Breast epithelium (tissue), 4 donors: ENCODE measurements at places on chromosomes 3 and 15.

GRCh38 chr3:64454179-64454578 is 228.9 kb upstream of the PRICKLE2 start:
- DNase-seq: no peak

GRCh38 chr15:79154483-79155135 is 64.0 kb upstream of the RASGRF1 start:
- no peak for DNase-seq

DNA sequence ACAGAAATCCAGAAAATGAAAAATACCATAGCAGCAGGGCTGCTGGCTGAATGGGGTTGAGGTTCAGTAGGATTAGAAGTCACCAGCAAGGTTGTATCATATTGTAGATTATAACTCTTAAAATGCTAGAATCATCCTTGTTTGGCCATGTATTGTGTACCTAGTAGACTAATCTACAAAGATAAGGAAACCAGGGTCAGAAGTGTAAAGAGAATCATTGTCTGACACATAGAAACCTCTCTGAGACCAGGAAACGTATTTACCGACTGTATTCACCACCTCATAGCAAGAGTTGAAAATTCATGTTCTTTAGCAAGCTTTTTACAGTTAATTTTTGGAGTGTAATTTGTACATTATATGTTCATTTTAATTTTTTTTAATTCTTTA is 168.8 kb downstream of the ECT2 start:
- no peak for DNase-seq

DNA sequence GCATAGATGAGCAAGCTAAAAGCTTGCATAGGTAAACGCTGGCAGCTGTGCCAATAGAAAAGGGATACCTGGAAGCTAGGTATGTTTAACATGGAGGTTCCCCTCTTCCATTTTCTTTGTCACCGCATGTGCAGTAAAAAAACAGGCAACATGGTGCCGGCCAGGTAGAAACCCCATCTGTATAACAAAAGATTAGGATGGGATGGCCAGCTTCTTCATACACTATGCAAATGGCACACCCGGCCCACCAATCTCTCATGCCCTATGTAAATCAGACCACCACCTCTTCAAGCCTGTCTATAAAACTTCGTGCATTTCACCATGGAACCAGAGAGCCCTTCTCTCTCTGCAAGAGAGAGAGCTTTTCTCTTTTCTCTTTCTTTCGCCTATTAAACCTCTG is 224.3 kb upstream of the P2RY1 start:
- no peak for DNase-seq

GRCh38 chr3:79954756-79955155 is 187.0 kb upstream of the ROBO1 start:
- DNase-seq: no peak

DNA sequence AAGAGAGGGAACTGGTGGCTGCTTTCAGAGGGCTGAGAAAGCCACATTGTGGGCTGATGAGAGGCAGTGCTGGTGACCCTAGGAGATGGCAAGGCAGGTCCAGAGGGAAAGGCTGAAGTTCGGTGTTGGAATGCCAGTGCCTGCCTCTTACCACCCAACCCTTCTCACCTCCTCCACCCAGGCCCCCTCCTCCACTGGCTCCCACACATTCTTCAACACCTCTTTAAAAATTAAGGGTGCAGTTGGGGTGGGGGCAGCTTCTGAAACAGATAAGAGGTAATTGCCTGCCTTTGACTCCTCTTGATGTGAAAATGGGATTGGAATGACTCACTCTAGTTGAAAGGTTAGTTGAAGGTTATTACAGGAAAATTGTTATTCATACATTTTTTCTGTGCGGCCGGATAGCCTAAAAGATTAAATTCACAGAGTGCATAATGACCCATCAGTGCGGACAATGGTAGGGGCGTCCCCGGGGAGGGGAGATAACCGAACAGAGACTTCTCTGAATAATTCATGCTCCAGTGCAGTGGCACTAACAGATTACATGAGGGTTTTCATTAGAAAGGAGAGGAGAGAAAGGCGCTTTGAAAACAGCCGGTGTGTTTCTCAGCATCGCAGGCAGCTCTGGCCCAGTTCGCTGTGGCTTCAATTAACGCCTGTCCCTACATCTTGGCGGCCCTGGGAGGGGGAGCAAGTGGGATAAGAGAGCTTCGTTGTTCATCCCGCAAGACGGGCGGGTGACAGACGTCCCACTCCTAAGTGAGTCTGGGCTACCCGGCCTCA is 212.4 kb downstream of the TLE3 start:
- DNase-seq: no peak

GRCh38 chr15:65379986-65380385 is 2.2 kb upstream of the IGDCC3 start:
- no peak for DNase-seq

- no peak for DNase-seq
Observed at GRCh38 chr15:33859992-33860545, 108.2 kb upstream of the CHRM5 start.

DNA sequence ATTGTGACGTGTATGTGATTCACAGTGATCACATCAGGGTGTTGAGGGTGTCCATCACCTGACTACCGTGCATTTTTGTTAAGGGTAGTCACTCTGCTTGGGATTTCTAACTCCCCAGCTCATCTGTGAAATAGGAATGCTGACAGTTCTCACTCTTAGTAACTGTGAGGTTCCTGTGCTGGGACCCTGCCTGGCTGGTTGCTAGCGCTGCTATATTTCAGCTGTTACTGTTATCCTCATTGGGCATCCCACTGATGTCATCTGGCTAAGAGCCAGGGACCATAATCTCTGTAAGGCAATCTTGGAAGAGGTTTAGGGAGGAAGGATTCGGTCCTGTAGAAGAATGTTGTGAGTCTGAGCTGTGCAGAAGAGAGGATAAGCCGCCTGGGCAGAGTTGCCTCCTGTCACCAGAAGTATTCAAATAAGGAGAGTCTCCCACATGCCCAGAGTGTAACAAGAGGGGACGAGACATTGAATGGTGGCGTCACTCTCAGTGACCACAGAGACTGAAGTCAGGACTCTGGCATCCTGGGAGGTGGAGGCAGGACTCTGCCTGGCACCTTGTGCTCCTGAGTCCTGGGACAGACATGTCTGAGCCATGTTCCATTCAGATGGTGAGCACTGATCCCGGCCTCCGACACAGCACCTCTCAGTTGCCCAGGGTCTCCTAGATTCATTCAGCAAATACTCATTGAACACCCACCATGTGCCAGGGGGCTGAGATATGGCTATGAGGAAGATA is 52.2 kb downstream of the FBLN2 start:
- DNase-seq: no peak

GRCh38 chr15:40440743-40441564 is at the start of gene BAHD1:
BAHD1 (plus strand) TSS chr15:40440953; CDS start chr15:40458465, 17,512 bp downstream.
- DNase-seq: peak; percentile 93

GRCh38 chr15:69131362-69132220 is 28.8 kb upstream of the GLCE start:
- no peak for DNase-seq

GRCh38 chr15:66714543-66714981 is 12.5 kb downstream of the SMAD6 start:
- DNase-seq: no peak

GRCh38 chr3:52786330-52787215 is 8.0 kb upstream of the ITIH3 start:
- no peak for DNase-seq

DNA sequence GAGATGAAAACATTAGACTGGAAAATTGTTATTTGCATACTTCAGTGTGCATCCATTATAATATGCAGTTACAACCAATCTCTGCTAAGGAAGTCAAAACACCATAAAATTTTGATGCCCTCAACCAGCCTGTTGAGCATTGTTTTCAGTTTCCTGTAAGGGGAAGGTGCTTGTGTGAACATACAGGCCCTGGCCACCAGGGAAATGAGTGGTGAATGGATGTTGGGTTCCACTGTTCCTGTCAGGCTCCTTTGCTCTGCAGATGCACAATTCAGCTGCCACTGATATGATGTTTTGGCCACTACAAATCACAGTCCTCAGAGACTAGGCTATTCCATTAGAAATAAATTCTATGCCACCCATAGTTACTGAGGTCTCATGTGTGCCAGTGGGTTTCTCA is 184.6 kb downstream of the SYNPR start:
- no peak for DNase-seq

DNA sequence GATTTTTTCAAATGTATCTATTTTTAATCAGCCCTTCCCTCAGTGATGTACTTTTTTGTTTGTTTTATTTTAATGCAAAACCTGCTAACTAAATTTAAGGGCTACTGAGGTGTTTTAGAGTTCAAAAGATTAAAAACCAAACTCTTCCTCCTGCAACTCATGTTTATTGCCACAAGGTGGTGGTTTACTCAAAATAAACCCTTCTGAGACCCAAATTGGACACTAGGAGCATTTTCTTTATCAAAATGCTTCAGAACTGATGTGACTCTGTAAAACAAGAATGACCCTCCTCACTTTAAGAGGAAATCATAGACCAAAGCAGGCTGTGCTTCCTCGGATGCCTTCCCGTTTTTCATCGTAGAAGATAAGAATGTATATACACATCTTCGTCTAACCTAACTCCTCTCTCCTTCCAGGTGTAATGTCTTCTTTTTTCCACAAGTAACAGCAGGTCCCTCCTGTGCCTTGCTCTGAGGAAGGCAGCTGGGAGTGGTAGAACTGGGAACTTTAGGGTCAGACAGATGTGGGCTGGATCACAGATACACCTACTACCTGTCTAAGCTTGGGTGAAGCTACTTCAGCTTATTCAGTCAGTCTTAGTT is 2.9 kb upstream of the NME9 start:
- DNase-seq: no peak

- DNase-seq: no peak
Observed at GRCh38 chr3:106729481-106729880, 647.8 kb upstream of the CCDC54 start.

DNA sequence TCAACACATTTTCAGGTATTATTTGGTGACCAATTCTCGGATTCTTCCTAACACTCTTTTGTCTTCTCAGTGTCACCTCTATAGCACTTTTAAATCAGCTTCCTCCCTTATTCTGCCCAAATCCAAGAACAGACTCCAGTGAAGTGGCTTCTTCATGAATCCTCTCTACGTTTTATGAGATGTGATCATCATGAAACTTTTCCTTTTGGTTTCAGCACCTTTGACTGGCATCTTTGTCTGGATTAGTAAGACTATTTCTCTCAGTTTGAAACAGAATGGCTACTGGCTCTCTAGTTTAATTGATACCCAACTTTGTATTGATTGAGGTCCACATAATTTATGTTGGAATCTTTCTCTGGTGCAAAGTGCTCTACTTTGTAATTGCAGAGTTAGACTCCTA is 45.6 kb downstream of the CMC1 start:
- no peak for DNase-seq

DNA sequence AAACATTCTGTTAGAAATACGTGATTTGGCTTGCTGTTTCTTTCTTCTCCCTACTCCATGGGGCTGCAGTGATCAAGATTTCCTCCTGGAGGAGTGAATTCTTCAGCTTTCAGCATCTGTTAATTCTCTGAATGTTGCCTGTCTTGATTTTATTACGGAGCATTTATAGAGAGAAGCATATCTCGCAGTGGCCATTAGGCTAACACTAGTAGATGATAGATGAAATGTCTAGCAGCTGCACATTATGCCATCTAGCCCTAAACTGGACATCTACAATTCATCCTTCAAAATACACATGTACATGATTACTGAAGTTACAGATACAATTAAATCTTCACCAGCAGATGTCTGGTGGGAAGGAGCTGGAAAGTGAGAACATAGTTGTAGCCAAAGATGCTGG is 769.8 kb upstream of the NECTIN3 start:
- DNase-seq: no peak

DNA sequence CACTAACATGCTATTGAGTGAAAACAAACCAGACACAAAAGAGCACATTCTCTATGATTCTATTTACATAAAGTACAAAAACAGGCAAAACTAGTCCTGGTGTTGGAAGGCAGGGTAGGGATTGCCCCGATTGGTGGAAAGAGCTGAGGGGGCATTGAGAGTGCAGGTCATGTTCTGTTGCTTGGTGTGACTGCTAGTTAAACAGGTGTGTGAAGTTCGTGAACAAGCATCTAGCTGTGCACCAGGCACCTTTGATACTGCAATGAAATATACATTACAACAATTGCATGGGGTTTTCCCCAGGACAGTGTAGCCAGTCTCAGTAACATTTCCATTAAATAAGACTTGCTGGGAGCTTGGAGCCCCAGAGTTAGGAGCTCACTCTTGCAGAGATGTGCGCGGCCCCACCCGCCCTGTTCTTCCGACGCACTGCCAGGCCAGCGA is 26.3 kb upstream of the THRB start:
- no peak for DNase-seq

- DNase-seq: no peak
Observed at GRCh38 chr3:47491777-47492176, 16.0 kb upstream of the SCAP start.

GRCh38 chr15:78280319-78281072 is 16.1 kb downstream of the DNAJA4 start:
- DNase-seq: no peak

DNA sequence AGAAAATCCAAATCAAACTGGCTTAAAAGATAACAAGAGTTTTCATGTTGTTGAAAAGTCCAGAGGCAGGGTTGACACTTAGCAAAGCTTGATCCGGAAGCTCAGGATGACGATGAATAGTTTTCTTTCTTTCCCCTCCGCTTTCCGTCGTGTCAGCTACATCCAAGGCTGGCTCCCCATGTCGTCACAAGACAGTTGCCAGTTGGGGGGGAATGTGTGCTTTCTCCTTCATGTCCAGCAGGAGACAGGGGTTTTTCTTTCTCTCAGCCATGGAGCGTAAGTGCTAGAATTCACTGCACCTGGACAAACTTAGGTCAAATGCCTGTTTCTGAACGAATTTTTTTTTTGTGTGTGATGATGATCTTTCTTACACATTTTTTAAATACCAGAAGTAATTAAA is 273.8 kb upstream of the RGMA start:
- no peak for DNase-seq

- DNase-seq: no peak
Observed at GRCh38 chr15:46213551-46213950, 578.7 kb downstream of the SQOR start.

DNA sequence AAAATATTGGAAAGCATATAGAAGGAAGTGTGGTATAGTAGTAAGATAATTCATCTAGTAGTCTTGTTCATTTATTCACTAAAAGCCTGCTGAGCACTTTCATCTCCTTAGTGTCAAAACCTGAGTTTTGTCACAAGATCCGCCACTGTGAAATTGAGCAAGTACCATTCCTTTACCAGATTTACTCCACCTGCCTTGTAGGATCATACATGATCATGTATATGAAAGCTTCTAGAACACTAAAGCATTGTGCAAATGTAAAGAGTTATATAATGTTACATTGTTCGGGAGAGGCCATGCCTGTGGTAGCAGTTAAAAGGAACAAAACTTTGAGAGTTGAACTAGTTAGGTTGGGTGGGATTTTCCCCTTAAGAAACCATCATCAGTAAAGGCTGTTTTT is 35.0 kb downstream of the UBE2E2 start:
- no peak for DNase-seq

- no peak for DNase-seq
Observed at GRCh38 chr15:67778968-67779548, 46.3 kb upstream of the SKOR1 start.

- peak; percentile 72 for DNase-seq
Observed at GRCh38 chr15:39920510-39921273, 626 bp upstream of the GPR176 start.
